ENCODE measurements at places on chromosomes 7 and 10. TPM values are rescaled to one million over a fixed set of nuclear protein-coding genes. Genes with fewer than 3 reads are reported as not detected.

Gene CALCR
- 1.3 TPM for polyA plus RNA-seq

Gene CDK1
- polyA plus RNA-seq, result 78.2 TPM

Gene PIK3CG
- polyA plus RNA-seq, result 3.5 TPM

Gene AKR1C1
- 10.1 TPM for polyA plus RNA-seq

Gene NUPR2
- polyA plus RNA-seq, result 1.6 TPM

Gene PLEKHS1
- not detected for polyA plus RNA-seq

Gene EGR2
- 2.3 TPM for polyA plus RNA-seq

Gene ASB4
- polyA plus RNA-seq, result 0.15 TPM

Gene OR2A42
- polyA plus RNA-seq, result 1.0 TPM

Gene PLAC9
- 9.8 TPM for polyA plus RNA-seq

Gene HECTD2
- polyA plus RNA-seq, result 31.5 TPM

Gene LRCH4
- 22.9 TPM for polyA plus RNA-seq

Gene NRCAM
- 24.1 TPM for polyA plus RNA-seq

Gene TMUB1
- 21.4 TPM for polyA plus RNA-seq

Gene PLAU
- polyA plus RNA-seq, result 9.3 TPM

Gene RNF133
- 0.18 TPM for polyA plus RNA-seq

Gene NAT16
- polyA plus RNA-seq, result not detected

Gene MKX
- polyA plus RNA-seq, result 0.07 TPM

GRCh38 chr10:77037735-77038403 lies 599.7 kb downstream of the KCNMA1 start:
- DNase-seq, result no peak

DNA sequence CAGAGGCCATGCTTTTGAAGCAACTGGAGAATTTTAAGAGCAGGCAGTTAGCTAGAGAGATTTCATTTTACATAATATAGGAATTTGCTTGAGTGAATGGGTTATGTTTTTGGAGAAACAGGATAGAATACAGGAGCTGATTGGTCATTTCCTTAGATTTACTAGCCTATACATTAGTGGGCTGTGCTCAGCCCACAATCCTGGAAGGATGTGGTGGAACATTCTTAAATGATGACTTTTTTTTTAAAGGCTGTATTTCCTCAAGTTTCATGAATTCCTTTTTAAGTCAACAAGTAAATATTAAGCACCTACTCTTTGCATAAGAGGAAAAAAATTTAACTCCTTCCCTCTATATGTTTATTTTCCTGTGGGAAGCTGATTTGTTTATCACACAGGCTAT lies 314.4 kb upstream of the BMPER start:
- no peak for DNase-seq

DNA sequence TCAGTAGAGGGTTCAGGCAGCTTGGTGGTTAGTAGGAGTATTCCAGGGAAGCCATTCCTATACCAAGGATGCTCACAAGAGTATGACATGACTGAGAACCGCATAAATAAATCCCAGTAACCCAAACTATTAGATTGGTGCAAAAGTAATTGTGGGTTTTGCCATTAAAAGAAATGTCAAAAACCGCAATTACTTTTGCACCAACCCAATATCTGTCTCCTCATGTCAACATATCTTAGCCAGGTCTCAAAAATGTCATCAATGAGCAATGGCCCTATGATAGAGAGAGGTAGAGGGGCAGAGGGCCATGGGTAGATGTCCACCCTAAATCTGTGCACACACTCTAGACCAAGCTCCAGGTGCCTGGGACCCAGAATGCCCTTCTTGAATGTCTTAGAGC lies 23.6 kb downstream of the NEUROD6 start:
- DNase-seq, result no peak

DNA sequence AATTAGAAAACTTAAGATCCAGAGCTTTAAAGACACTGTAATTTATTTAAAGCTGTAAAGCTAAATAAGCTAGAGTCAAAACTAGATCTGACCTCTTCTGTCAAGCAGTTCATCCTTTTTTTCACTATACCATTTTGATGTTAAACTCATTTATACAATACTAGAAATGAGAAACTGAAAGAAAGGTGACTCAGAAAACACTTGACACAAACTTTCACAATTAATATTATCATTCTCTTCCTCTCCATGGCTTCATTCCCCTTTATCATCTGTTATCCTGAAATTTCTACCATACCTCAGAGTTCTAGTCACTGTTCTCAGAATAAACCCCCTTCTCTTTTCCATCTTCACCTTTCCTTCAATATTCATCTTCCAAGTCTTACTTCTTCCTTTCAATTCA lies 1.3 kb downstream of the FIGNL1 start:
- DNase-seq, result no peak

- DNase-seq, result no peak
Observed at GRCh38 chr10:94062611-94063010, 68.9 kb downstream of the PLCE1 start.

GRCh38 chr7:85695533-85695932 lies 508.7 kb upstream of the SEMA3D start:
- DNase-seq, result no peak

- no peak for DNase-seq
Observed at GRCh38 chr7:143373255-143373794, 7.8 kb upstream of the ZYX start.

GRCh38 chr7:140678081-140678815 lies 5.5 kb downstream of the ADCK2 start:
- no peak for DNase-seq

DNA sequence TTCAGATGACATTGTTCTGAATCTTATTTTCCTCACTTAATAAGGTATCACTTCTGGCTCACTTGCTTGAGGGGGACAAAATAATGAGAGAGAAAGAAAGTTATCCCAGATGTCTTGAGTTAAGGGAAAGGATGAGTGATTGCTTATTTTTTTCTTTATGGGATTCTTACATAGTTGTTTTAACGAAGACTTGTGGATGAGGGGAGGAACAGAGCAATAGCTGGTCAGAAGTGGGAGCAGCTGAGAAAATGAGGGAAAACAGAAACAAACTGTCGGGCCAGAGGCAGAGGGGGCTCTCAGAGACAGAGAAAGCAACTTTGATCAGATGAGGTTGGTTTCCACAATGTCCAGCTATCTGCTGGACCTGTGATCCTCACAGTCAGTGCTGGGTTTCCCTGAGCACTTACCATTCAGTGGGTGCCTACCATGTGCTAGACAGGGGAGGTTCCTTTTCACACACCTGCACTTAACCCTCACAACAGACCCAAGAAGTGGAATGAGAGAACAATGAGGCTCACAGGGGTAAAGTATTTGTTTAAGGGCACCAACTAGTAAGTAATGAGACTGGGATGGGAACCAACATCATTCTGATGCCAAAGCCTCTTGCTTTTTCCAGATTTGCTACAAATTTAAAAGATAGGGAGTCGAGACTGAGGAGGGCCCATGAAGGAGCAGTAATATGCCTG lies 64.2 kb downstream of the BICC1 start:
- DNase-seq, result no peak

GRCh38 chr7:94307399-94308048 lies 87.2 kb upstream of the COL1A2 start:
- DNase-seq, result no peak

DNA sequence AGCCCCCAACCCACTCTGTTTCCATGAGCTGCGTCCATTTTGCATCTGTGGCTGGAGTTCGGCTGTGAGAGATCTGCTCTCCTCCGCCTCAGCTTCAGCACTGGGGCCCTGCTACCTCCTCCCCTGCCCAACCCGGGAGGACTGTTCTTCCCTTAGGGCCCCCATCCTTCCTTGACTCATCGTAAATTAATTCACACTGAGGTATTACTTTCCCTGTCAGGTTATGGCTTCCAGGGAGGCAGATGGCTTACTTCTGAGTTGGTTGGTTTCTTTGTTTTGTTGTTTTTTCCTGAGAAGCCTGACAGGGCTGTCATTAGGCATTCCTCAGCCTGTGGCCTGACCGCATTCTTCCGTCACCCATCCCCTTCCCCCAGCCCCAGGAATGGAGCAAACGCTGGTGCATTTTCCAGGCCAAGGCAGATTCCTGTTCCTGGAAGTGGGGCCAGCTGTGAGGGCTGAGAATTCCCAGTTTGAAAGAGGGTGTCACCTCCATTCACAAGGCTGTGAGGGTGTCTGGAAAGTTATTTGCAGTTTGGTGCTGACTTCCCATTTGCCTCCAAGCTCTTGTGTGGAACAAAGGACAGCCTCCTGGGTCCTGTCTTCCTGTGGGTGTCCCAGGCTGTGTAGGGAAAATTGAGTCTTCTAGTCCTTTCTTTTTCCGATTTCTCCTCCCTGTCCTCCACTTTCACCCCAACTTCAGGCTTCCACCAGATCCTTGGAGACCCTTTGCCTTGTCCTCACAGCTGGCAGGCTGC lies 11.7 kb downstream of the CPA5 start:
- peak; percentile 89 for DNase-seq

GRCh38 chr10:11238893-11239292 lies 221.2 kb downstream of the CELF2 start:
- no peak for DNase-seq

DNA sequence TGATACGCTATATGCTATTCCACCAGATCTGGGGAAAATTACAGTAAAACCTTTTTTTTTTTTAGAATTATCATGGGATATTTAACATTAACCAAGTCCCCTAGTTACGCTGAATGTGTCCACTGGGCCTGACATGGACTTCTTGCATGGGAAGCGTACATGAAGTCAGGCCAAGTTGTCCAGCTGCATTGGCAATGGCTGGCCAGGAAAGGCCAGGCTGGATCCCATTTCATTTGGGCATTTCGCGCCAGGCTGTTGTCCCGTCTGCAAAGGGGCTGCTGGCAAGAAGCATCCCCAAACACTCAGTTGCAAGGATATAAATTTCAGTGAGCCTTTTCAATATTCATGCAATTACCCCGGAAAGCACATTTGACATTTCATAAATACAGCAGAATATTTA lies 933.3 kb downstream of the GRID1 start:
- DNase-seq, result no peak

GRCh38 chr7:107080099-107080505 lies 35.6 kb downstream of the PRKAR2B start:
- DNase-seq, result no peak

- no peak for DNase-seq
Observed at GRCh38 chr7:27793780-27794179, 53.8 kb downstream of the TAX1BP1 start.

DNA sequence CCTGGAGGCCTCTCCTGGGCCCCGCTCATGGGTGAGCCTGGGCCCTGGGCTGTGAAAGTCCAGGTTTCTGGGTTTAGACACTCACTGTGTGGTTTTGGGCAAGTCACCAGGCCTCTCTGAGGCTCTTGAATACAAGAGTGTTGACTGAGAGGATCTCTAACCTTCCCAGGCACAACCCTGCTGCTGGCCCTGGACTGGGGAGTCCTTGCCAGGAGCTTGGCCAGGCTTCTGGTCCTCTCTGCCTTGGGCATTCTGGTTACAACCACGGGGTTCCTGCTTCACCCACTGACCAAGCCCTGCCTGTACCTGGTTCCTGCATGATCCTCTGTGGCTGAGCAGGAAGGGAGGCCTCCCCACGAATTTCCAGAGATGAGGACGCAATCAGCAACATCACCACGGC lies 63.6 kb upstream of the COL13A1 start:
- no peak for DNase-seq

DNA sequence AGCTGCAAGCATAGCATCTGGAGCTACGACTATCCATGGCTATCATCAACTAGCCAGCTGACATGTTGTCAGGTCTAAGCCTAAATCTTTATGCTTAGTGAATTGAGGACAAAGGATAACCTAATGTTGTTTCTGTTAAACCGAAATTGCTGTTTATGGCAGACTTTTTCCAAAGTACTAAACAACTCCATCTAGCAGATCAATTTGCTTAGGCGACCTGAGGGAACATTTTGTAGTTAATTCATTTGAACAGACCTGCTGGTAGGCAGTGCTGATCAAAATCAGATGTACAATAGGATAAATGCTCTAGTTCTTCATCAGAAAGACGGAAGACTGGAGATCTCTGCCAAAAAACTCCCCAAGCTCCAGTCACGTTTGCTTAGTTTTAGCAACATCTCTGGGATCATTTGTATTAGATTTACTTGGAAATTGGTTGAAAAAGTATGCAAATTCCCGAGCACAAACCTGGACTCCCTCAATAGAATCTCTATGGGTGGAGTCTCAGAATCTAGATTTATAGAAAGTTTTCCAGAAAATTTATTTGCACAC lies 301.6 kb upstream of the NRP1 start:
- no peak for DNase-seq

DNA sequence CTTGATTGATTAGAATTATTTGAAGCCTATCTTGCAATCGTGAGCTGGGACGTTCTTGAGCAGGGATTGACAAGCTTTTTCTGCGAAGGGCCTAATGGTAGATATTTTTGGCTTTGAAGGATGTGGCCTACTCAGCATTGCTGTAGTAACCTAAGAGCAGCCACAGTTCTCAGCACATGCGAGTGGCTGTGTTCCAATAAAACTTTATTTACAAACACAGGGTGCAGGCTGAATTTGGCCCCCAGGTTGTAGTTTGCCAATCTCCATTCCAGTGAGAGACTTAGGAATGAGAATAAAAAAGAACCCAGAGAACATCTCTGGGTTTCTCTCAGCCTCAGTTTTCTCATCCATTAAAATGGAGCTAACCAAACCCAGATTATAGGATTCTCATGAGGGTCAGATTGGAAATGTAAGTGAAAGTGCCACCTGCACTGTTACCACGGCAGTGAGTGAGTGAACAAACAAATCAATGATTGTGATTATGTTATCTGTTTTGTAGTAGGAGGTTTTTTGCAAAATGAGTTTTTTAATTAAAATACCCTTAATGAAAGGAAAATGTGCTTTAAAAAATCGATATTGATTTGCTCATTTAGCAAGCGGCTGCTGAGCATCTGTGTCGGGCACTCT lies 664.0 kb downstream of the SDK1 start:
- DNase-seq, result no peak

DNA sequence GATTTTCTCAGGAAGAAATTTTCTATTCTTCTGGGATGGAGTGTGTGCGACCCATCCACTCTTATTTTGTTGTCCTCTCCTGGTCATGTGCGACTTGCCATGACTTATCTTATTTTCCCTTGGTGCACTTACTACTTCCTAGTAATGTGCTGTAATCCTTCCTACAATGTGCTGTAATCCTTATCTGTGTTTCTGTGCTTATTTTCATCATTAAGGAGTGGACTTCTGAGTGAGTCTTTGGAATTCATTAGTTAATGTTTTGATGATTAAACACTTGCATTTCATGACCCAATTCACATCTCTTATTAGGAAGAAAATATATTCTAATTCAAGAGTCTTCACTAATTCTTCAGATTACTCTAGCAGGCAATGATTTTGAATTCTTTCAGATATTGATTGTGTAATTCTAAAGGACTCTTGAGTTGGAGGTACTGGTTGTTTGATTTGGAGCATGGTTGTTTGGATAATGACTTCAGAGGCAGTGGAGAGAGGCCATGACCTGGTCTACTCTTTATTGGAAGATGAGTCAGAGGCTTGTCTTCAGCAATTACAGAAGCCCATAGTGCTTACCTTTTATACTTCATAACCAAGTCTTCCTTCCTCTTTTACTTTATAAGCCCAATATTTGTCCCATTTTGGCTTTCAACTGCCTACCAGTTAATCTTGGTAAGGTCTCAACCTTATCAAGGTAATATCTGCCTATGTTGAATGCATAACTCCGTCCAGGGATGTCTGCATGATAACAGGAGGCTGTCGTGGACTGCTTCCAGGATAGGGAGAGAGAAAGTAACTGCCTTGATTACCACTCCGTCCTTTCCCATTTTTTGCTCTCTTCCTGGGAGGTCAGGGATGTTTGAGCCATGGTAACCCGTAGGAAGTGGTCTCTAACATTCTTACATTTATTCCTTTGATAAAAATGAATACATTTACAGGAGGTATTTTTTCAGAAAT lies 278.3 kb upstream of the SP8 start:
- no peak for DNase-seq

GRCh38 chr10:14296065-14296709 lies 34.5 kb downstream of the FRMD4A start:
- DNase-seq, result no peak
